ENCODE measurements at places on chromosomes 2 and 18.

DNA sequence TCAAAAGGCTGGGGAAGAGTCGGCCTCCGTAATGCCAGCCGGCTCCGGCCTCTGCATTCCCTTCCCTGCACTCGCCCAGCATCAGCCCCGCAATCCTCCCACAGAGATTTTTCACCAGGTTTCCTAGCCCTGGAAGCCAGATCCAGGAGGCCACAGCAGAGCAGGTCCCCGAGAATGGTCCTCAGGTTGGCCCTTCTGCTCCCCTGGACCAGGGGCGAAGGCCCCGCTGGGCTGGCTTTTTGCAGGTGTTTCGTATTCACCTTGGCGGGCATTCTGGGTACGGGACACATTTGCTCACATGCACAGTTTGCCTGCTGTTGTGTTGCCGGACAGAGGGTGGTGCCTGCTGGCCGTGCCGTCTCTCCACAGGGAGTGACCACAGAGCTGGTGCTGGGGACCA, 309.5 kb downstream of the NDUFA10 start:
- DNase-seq, result no peak

DNA sequence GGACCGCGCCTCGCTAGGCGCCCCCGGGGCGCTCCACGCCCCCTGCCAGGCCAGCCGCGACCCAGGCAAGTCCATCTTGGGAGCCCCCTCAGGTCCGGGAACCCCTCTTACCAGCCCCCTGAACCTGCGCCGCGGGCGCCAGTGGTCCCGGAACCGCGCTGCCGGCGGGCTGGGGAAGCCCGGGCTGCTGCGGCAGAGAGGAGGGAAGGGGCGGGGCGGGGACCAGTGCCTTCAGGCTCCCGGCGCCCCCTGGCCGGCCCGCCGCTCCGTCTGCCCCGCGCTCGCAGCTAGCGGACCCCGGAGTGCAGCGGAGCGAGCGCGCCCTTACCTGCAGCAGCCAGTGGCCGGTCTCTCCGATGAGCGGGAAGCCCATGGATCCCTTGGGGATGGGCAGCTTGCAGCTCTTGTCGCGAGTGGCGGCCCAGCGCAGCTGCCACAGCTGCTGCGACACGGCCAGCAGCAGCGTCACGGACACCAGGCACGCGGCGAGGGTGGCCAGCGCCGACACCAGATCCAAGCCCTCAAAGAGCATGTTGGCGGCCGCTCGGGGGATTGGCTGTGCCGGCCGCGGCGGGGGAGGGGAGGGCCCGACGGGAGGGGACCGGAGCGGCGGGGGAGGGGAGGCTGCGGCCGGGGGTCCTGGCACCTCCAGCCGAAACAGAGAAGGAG, at the start of gene CYP26B1:
Gene CYP26B1 (minus strand): TSS at position 560 of the 669 bp plus-strand sequence. CDS start 28 bp downstream, at position 532.
- DNase-seq, result no peak

DNA sequence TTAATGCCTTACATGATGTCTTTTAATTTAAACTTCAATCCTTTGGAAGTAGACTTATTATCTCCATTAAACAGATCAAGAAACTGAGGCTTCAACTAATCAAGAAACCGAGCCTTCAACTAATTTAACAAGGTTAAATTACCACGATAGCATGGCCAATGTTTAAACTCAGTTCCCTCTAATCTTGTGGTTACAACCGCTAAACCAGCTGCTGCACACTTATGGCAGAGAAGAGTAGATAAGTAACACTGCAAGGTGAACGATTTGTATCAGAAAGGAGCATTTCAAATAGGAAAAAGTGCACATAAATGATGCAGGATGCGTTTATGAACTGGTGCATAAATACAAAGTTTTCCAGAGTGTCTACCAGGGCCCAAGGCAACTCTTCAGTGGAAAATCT, 144.6 kb upstream of the CAVIN2 start:
- DNase-seq, result no peak

GRCh38 chr2:134623046-134623445, 95.8 kb downstream of the TMEM163 start:
- no peak for DNase-seq
